ENCODE measurements at places on chromosomes 3 and 15. TPM values are rescaled to one million over a fixed set of nuclear protein-coding genes. Genes with fewer than 3 reads are reported as not detected.

THSD4 gene
- 23.7 TPM for total RNA-seq

PLSCR5 gene
- total RNA-seq, result not detected

C2CD4B gene
- 5.7 TPM for total RNA-seq

MAGI1 gene
- total RNA-seq, result 53.1 TPM

GRK7 gene
- not detected for total RNA-seq

KBTBD12 gene
- total RNA-seq, result not detected

DNA sequence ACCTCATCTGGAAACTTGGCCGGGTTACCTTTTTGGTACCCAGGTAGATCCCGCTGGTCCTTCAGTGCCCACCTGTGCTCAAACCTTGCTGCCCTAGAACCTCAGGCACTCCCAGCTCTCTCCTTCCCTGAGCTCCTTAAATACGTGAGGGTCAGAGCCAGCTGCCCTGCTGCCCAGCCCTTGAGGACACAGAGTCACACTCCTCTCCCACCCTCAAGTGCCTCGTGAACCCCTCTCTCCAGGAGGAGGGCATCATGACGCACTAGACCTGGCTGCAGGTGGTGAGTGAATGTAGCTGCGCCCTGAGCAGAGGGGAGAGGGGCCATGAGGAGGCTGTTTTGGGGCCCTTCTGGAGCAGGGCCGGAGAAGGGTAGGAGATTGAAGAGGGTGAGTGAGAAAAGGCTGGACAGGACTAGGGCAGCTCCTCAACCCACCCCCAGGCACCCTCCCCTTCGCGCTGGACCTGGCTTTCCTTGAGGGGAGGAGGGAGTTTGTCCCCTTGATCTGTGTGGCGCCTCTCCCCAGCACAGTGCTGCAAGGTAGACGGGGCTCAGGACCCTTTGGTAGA lies 941 bp downstream of the SLC12A8 start:
- DNase-seq, result no peak

DNA sequence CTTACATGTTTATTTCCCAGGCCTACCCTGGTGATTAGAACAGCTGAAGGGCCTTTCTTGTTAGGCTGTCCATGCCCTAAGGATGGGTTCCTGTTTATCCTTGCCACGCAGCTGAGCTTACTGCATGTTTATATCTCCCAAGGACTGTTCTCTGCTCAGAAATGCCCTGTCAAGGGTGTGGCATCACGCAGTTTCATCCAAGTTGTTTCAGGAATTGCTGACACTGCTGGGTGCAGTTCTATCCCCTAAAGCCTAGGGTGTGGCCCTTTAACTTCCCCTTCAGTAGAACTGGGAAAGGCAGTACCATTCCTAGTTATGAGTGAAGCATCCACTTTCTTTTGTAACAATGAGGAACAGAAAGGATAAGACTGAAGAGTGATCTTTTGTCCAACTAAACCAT lies 5.0 kb downstream of the ELL3 start:
- DNase-seq, result no peak

GRCh38 chr3:187319699-187320302 lies 28.3 kb upstream of the MASP1 start:
- DNase-seq, result no peak

GRCh38 chr3:138234401-138235179 lies 47.5 kb downstream of the ARMC8 start:
- no peak for DNase-seq

DNA sequence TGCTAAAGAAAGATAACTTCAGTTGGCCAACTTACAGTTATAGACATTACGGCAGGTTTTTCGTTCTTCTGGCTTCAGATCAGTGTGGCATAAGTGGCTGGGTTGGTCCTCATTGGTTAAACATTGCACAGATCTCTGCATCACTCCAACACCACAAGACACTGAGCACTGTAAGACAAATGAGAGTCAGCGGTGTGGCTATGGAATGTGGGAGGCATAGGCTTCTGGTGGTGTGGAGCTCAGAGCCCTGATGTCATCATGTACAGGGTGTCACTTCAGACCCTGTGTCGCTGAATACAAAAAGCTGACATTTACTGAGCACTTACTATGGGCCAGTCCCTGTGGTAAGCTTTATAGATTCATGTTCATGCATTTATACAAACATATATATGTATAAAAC lies 146.0 kb downstream of the ADAMTS9 start:
- no peak for DNase-seq

- peak; percentile 90 for DNase-seq
These were observed 15.0 kb downstream of the PTH1R start for GRCh38 chr3:46892285-46893145.

DNA sequence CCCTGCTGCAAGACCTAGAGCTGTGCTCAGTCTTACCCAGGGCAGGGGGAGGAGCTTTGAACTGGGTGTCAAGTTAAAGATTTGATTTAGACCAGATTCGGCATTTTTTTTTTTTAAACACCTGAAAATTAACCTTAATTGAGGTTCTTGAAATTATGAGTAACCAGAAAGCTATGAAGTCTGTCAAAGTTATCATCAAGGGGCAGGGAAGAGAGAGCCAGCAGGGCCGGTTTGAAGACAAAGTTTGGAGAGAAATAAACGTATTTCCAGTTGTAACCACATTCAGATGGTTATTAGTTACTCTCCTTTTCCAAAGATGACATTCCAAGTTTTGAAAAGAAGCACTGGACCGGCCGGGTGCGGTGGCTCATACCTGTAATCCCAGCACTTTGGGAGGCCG lies 12.0 kb downstream of the TMEM266 start:
- DNase-seq, result no peak

DNA sequence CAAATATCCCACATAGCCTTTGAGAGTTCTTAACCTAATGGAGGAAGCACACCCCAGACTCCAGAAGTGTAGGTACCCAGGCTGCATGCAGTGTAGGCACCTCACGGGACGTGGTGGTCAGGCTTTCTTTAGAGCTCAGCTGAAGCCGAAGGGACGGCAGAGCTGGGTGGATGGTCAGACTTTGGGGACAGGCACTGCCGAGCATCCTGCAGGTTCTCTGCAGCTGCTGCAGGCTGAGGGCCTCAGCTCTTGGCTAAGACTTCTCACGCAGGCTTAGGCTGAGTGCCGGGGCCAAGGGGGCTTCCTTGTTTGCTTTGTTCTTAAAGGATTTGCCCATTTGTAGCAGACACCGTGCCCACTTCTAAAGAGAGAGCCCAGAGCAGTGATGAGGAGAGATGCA lies 177.0 kb downstream of the RAB11A start:
- no peak for DNase-seq

DNA sequence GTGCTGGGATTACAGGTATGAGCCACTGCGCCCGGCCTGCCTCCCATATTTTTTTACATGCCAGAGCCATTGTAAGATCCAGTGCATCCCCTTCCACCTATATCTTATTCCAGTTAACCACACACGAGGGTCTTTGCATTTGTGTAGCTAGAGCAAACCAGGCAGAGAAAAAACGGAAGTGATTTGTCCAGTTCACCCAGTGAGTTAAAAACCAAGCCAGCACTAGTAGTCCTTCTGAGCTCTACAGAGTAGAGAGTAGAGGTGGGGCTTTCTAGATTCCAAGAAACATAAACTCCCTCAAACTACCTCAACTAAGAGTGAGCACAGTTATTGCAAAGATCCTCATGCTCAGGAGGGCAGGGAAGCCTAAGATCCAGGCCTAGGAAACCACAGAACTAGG lies 34.7 kb downstream of the TMEM158 start:
- DNase-seq, result no peak

- no peak for DNase-seq
These were observed 243.8 kb upstream of the TLE3 start for GRCh38 chr15:70341566-70341965.
